Left ventricle myocardium inferior (tissue), 1 donor: ENCODE measurements at places on chromosomes 2 and 18. TPM values are rescaled to one million over a fixed set of nuclear protein-coding genes. Genes with fewer than 3 reads are reported as not detected.

Gene DSG4
- not detected for total RNA-seq

Gene CD8B
- total RNA-seq: 0.22 TPM

Gene CRYGC
- total RNA-seq: not detected

Gene WDR75
- total RNA-seq: 17.0 TPM

Gene CD8B2
- total RNA-seq: not detected

Gene ALPP
- total RNA-seq: not detected

Gene REG3A
- not detected for total RNA-seq

Gene DLX2
- total RNA-seq: not detected

Gene IL1R2
- total RNA-seq: 0.96 TPM

Gene SLC30A3
- total RNA-seq: 5.9 TPM
